ENCODE measurements at places on chromosomes 2 and 18.

DNA sequence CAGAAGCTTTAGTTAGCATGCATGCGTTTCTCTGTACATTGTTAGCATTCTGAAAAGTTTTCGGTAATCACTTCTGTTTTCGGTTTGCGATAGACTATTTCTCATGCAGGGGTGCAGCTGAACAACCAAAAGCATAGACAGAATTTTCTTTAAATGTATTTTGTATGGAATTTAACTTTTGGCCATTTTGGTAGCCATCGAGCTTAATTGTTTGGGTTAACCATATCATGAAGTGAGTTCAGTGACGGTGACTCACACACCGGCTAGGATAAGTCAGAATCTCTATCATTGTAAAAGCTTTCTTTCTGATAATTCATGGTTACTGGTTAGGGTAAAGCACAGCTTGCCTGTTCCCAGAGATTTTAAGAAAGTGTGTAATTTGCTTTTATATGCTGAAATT is 107.2 kb downstream of the CD226 start:
- DNase-seq = no peak

DNA sequence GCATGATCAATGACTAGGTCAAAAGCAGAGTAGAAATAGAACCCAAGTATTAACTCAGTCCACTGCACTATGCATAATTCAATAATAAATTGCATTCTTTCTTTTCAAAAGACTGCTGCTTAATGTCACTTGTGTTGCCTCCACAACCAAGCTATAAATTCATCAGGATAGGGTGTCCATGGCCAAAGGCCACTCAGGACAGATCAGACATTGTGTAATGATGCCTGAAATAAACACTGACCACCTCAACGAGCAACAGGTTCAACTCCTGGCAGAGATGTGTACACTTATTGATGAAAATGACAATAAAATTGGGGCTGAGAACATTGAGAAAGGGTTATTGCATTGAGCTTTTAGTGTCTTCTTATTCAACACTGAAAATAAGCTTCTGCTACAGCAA is 194.5 kb upstream of the SPOPL start:
- no peak for DNase-seq

DNA sequence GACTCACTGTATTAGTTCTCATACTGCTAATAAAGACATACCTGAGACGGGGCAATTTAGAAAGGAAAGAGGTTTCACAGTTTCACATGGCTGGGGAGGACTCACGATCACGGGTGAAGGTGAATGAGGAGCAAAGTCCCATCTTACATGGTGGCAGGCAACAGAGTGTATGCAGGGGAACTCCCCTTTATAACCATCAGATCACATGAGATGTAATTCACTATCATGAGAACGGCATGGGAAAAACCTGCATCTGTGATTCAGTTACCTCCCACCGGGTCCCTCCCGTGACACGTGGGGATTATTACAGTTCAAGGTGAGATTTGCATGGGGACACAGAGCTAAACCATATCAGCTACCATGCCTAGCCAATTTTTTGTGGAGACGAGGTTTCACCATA is 168.2 kb downstream of the NEDD4L start:
- no peak for DNase-seq

DNA sequence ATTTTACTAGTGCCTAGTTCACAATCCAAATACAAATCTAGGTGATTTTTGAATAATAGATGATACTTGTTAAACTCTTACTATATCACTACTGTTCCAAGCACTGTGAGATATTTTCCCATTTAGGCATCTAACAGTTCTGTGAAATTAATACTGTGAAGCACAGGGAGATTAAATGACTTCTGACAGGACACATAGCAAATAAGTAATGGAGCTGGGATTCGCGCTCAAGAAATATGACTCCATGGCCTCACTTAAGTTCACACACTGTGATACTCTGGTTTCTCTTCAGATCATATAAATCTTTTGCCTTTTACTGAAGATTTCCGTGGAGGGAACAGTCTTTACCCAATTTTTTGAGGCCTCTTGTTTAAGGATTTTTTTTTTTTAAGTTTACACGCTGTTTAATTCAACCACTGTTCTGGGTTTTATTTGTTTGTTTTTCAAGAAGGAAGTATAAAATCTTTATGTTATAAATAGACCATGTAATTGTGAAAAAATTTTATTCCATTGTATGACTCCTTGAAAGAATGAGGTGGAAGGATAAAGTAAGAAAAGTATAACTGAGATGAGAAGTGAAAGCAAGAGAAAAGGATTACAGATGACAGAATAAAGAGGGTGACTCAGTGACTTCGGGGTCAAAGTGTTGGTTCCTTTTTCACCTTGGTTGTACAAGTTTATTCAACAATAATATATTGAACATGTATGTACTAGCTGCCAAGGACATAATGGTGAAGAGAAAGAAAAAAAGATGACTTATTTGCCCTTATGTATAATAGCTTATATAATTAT is 30.2 kb downstream of the RBM45 start:
- DNase-seq = no peak

DNA sequence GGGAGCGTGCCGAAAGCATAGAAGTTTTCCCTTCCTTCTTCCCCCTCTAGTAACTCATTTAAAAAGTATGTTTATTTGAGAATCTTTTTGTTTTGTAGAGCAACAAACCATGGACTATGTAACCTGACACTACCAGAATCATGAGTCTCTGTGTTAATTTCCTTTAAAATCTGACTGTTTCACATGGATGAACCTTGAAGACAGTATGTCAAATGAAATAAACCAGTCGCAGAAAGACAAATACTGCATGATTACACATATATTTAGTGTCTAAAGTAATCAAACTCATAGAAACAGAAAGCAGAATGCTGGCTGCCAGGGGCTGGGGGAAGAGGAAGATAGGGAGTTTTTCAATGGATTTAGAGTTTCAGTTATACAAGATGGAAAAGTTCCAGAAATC is 32.3 kb downstream of the PTPN2 start:
- no peak for DNase-seq

DNA sequence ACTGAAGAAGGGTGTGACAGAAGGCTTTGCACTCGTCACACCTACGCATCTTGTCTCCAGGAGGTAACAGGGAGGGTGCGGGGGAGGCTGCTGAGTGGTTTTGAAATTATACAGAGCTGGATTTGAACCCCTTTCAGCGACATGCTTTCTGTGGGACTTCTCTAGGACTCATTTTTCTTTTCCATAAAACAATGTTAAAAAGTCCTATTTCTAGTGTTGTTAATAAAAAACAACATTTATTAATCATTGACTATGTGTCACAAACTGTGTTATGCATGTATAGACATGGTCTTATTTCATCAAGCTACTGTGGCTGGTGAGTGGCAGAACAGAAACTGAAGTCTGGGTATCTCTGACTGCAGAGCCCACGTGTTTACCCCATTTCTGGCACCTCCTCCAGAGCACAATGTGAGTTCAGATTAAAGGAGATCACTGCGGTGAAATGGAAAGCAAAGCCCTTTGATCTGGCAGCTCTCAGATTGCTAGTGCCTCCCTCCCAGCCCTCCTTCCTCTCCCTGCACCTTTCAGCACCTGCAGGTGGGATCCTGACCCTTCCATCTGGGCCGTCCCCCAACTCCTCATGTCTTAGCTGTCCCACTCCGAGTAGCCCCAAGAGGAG is 315.5 kb upstream of the MYT1L start:
- DNase-seq = no peak

- DNase-seq = peak; percentile 21
Observed at GRCh38 chr2:101151859-101152271, 683 bp upstream of the TBC1D8 start.

- peak; percentile 6 for DNase-seq
Observed at GRCh38 chr18:36066686-36067054, 689 bp downstream of the RPRD1A start.

GRCh38 chr2:191499874-191500565 is 177.9 kb upstream of the NABP1 start:
- no peak for DNase-seq

- DNase-seq = no peak
Observed at GRCh38 chr2:170222298-170222697, 44.4 kb downstream of the MYO3B start.

GRCh38 chr2:12967804-12968203 is 251.1 kb downstream of the TRIB2 start:
- DNase-seq = no peak

DNA sequence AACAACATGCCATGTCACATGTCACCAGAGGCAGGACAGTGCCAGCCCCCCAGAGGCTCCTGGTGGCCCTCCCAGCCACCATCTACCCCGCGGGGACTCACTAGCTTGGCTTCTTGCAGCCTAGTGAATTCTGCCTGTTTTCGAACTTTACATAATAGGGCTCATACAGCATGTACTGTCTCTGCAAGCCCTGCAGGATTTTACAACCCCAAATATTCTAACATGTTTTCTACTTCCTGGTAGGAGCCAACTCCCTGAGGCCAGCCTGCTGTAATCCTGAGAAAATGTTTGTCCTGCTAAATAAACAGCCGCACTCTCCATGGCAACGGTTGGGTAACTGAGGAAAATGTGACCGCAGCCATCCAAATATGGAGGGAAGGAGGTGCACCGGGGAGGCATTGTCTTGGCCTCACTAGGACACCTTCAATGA is 2.7 kb downstream of the PER2 start:
- no peak for DNase-seq

DNA sequence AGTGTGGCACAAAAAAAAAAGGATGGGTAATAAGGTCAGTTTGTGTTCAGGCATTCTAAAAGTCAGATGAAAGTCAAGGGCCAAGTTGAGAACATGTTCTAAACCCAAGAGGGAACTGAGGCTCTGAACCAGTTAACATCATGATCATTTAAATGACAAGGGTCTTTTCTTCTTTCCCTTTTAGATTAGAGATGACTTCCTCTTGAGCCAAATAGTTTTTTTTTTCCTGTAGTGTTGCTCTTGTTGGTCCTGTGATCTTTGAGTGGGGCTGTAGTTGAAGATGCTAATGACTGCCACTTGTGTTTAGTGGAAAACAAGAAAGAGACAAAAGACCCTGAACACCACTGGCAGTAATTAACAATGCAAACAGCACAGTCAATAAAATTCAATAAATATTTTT is 482.7 kb upstream of the SYT4 start:
- no peak for DNase-seq

GRCh38 chr2:204505946-204506345 is 39.3 kb upstream of the PARD3B start:
- DNase-seq = no peak
